ENCODE measurements at places on chromosomes 4 and X. TPM values are rescaled to one million over a fixed set of nuclear protein-coding genes. Genes with fewer than 3 reads are reported as not detected.

The FAM47A gene
- not detected for total RNA-seq

The MAGEE2 gene
- not detected for total RNA-seq

The ADAD1 gene
- not detected for total RNA-seq

The TLR7 gene
- not detected for total RNA-seq

The CXXC4 gene
- not detected for total RNA-seq

The TASL gene
- 5.2 TPM for total RNA-seq

The ARSJ gene
- total RNA-seq: not detected

The SLC10A4 gene
- total RNA-seq: not detected

The EFHC2 gene
- total RNA-seq: not detected

The SYP gene
- 4.3 TPM for total RNA-seq

The C4orf50 gene
- 0.18 TPM for total RNA-seq

The MED14 gene
- 37.8 TPM for total RNA-seq

The CHIC2 gene
- 18.8 TPM for total RNA-seq

The EVC2 gene
- 0.67 TPM for total RNA-seq

The REELD1 gene
- not detected for total RNA-seq

The FGFRL1 gene
- 17.5 TPM for total RNA-seq

The IDUA gene
- total RNA-seq: 25.5 TPM

The FAM50A gene
- total RNA-seq: 79.6 TPM

The ADH7 gene
- total RNA-seq: not detected

The ARHGAP6 gene
- total RNA-seq: not detected

The NSG1 gene
- total RNA-seq: not detected

The PACRGL gene
- total RNA-seq: 13.6 TPM

The WDR1 gene
- 398 TPM for total RNA-seq

The PDE5A gene
- 0.25 TPM for total RNA-seq

The SULT1E1 gene
- not detected for total RNA-seq

The GPR82 gene
- total RNA-seq: 0.14 TPM

The DCUN1D4 gene
- total RNA-seq: 31.5 TPM

The SLC49A3 gene
- 0.74 TPM for total RNA-seq

The SLC38A5 gene
- total RNA-seq: 146 TPM

The DCAF8L2 gene
- not detected for total RNA-seq

The VCX gene
- total RNA-seq: not detected

The RRH gene
- total RNA-seq: not detected

The CETN2 gene
- total RNA-seq: 9.9 TPM

The MAMLD1 gene
- 18.4 TPM for total RNA-seq

The CSAG3 gene
- total RNA-seq: not detected

The PABPC1L2B gene
- total RNA-seq: not detected

The SMIM9 gene
- not detected for total RNA-seq

The PCDH11X gene
- total RNA-seq: not detected

The DCX gene
- not detected for total RNA-seq

The MAGEA10 gene
- total RNA-seq: not detected

The FAM236B gene
- not detected for total RNA-seq

The CD38 gene
- 75.3 TPM for total RNA-seq

The SSX1 gene
- total RNA-seq: not detected

The CTAG1B gene
- total RNA-seq: not detected

The CYTL1 gene
- total RNA-seq: not detected

The ENAM gene
- total RNA-seq: not detected

The ENPP6 gene
- total RNA-seq: 0.41 TPM

The ATP2B3 gene
- total RNA-seq: not detected

The IL1RAPL1 gene
- not detected for total RNA-seq

The GABRQ gene
- 0.07 TPM for total RNA-seq

The TMEM271 gene
- total RNA-seq: not detected

The MAGEB17 gene
- not detected for total RNA-seq

The VCX3A gene
- total RNA-seq: not detected

The HDAC6 gene
- total RNA-seq: 77.7 TPM

The TXK gene
- total RNA-seq: 1.8 TPM

The PNMA5 gene
- not detected for total RNA-seq

The C1QTNF7 gene
- total RNA-seq: not detected

The ENPEP gene
- total RNA-seq: not detected

The GABRA4 gene
- total RNA-seq: not detected

The TCEAL6 gene
- not detected for total RNA-seq
